ENCODE measurements at places on chromosomes 1 and 21.
A peak's percentile ranks its signal among the peaks of the same experiment; 100 is the strongest.

DNA sequence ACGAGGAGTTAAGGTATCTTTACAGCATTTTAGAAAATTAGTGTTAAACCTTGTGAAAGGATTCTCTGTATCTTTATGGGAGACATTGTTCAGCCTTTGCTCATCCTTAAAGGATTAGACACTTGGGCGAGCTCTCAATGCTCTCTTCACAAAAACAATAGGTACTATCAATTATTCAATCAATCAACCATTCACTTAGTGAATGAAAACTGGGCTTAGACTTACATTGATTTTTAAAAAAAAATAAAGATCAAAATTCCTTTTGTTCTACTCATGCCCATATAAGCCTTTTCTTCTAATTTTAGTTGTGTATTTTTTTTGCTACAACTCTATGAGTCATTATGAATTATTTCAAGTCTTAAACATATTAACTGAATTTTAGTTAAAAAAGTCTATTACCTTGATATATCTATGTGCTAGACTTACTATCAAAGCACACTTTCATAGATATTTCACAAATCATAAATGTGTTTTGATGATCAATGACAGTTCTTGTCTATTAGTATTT lies 181.2 kb downstream of the DPYD start:
- no peak for DNase-seq

DNA sequence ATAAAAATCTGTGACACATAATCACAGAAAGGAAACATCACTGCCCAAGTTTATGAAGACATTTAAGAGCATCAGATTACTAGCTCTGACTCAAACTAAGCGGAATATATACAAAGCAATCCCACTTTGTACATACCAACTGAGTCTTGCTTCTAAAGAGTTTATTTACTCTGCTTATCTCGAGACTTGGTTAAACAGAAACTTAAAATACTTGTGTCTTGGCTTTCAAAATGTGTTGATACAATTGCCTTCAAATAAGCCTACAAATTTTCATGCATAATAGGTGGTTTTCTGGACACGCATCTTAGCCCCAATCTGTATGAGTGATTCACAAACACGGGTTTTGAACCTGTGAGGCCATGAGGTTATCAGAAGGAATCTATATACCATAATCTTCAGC lies 21.0 kb downstream of the CD160 start:
- no peak for DNase-seq

- no peak for DNase-seq
These were observed 33.2 kb downstream of the KCTD3 start for GRCh38 chr1:215600258-215600792.

- DNase-seq: peak; percentile 67
These were observed 68.0 kb downstream of the LMX1A start for GRCh38 chr1:165288350-165289120.

DNA sequence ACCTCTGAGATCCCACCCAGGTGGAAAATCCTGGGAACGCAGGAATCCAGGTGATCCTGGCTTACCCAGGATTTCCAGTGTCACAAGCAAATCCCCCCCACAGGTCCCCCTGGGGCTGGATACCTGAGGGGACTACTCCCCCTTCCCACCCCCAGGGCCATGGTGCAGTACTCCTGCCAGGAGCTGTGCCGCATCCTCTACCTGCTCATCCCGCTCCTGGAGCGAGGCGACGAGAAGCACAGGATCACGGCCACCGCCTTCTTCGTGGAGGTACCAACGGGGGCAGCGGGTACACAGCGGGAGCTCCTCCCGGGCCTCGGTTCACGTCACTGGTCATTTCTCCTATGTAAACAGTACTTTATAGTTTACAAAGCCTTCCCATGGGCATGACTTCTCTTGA lies 20.4 kb upstream of the TTC4 start:
- DNase-seq: no peak

GRCh38 chr1:219066631-219067349 lies 106.9 kb upstream of the LYPLAL1 start:
- peak; percentile 6 for DNase-seq

DNA sequence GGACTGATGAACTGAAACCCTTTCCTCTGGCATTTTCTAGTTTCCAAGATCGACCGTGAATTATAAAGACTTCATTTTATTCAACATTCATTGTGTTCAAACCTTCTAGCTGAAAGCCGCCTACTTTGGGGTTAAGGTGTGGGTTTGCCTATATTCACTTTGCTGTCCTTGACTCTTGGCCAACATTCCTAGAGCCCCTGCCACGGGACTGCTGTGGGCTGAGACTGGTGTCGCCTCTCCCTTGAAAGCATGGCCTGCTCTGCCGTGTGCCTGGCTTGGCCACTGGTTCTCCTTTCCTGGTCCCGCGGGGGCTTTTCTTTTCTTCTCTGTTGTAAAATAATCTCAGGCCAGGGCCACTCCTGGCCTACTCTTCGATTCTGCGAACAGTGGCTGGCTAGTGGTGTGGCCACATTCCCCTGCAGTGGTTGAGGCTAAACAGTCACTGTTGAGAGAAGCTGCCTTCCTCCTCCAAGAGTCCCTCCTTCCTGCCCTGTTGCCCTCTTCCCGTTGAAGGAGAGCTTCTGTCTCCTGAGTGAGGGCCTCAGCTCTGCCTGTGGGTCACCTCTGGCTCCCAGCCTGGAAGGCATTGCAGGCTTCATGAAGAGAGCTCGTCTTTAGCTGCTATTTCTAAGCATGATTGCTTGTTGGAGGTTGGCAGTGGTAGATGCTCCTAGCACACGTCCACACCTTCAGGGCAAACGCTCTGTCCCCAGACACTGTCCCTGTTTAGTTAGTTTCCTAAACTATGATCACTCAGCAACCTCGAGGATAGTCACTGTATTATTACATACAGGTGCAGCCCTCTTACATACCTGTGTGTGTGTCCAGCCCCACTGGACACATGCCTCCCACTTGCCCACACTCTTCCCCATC lies 80.5 kb downstream of the GALNT2 start:
- DNase-seq: no peak

DNA sequence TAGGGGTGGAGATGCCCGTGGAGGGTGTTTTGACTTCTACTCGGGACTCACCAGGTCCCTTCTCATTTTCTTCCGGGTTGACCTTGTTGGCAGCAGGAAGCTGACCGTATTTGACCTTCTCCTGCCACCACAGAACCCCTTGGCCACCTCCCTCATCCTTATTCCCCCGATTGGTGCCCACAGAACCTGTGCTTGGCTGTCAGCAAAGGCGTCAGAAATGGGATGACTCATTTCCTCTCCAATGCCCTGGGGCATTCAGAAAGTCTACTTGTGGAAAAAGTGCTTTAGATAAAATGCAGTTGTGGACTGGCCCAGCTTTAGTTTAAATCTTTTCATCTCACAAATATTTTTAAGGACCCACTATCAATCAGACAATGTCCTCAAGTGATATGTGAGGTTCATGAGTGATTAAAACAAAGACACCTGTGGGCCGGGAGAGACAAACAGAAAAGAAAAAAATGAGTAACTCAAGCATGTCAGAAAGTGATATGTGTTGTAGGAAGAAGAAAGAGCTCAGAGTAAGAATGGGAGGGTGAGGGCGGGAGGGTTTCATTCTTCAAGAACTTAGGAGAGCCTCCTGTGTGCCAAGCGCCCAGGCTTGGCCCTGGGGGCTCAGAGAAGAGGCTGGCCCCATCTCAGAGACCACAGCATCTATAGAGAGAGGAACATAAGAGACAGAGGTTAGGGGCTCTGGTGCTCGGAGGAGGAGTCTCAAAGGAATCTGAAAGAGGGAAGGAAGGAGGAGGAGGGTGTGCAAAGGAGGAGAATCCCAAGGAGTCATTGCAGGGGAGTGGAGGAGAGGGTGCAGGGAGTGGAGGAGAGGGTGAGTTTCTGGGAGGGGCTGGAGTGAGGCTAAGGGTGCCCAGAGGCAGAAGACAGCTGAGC lies 221.6 kb upstream of the VAMP3 start:
- DNase-seq: peak; percentile 40

- peak; percentile 27 for DNase-seq
These were observed 45.6 kb upstream of the GADD45A start for GRCh38 chr1:67639361-67639760.

DNA sequence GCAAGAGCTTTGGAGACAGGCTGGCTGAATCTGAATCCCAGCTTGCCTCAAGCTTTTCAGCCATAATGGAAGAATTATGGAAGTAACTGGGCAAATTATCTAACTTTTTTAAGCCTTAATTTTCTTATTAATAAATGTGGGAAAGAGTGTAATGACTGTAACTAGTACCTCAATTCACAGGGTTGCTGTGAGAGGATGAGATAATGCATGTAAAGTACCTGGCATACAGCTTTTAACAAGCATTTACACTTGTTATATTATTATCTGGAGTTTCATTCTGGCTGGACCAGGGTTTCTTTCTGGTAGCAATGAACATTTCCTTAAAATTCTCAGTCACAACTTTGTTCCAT lies 15.9 kb upstream of the TNFSF4 start:
- DNase-seq: no peak

- DNase-seq: no peak
These were observed 10.5 kb downstream of the EIF3I start for GRCh38 chr1:32232558-32233304.

DNA sequence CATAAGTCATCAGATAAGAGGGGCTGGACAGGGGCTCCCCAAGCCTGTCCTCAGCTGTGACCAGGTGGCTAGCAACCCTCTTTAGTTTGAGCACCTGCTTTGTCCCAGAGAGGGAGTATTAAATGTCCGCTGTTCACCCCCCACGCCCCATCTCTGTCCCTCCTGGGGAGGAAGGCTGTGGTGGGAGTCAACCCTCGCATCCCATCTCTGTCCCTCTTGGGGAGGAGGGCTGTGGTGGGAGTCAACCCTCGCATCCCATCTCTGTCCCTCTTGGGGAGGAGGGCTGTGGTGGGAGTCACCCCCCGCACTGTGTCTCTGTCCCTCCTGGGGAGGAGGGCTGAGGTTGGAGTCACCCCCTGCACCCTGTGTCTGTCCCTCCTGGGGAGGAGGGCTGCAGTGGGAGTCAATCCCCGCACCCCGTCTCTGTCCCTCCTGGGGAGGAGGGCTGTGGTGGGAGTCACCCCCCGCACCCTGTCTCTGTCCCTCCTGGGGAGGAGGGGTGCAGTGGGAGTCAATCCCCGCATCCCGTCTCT lies 72.6 kb upstream of the ABCG1 start:
- no peak for DNase-seq

DNA sequence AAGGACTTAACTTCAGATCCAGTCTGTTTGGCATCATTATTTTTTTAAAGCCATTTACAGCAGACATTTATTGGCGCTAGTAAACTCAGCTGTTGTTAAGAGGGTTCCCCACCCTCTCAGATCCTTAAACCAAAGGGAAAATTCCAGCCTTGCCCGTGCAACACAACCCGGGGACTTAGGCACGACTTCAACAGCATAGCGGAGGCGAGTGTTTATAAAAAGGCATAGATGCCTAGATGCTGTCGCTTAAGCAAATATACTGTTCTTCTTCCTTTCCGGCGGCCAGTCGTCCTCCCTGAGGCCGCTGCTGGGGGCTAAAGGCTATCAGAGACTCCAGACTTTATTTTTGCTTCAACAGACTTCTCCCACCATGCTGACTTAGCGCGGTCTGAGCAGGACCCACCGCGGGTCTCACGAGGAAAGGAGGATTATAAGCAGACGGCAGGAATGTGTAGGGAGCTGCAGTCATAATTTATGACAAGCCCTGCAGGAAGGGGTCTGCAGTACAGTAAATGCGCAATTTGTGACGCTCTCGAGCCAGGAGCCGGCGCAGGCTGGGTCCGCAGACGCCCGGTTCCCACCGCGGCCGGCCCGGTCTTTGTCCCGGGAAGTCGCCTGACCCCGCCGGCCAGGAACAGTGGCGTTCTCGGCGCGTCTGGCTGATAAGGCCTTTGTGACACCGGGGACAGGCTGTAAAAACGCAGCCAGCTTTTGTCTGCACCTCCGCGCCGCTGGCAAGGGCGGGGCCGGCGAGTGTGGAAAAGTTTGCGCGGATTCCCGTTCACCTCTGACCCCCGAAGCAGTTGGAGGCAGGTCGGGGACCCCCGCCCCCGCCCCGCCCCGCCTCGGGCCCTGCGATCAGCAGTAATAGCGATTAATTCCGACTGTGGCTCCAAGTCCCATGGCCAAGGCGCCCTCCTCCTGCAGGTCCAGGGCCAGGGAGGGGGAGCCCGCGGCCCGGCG lies 61.2 kb upstream of the ARHGEF16 start:
- peak; percentile 85 for DNase-seq

GRCh38 chr1:162067466-162067865 lies 2.0 kb upstream of the NOS1AP start:
- DNase-seq: no peak

- DNase-seq: no peak
These were observed 5.2 kb upstream of the GALNT2 start for GRCh38 chr1:230061801-230062200.

GRCh38 chr1:210372931-210373627 lies 44.4 kb downstream of the HHAT start:
- no peak for DNase-seq

GRCh38 chr1:975896-976683 lies 5.8 kb downstream of the PERM1 start:
- DNase-seq: peak; percentile 92

DNA sequence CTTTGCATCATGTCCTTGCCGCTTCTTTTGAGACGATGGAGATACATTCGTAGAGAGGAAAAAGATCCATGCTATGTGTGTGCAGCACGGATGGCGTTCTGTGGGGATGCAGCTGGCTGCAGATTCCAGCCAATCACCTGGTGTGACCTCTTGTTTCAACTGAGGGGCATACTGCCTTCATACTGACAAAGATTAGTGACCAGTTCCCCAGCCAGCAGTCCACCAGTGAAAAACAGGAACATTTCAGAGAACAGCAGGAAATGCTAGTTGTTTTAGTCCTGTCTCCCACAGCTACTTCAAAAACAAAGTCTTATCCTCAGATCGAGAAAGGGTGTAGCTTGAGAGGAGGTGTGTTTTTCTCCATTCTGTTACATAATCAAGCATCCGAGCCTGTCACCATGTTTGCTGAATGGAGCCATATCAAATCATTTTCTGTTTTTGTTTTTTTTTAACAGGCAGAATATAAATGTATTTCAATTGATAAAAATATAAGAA lies 255.7 kb upstream of the FMN2 start:
- no peak for DNase-seq

DNA sequence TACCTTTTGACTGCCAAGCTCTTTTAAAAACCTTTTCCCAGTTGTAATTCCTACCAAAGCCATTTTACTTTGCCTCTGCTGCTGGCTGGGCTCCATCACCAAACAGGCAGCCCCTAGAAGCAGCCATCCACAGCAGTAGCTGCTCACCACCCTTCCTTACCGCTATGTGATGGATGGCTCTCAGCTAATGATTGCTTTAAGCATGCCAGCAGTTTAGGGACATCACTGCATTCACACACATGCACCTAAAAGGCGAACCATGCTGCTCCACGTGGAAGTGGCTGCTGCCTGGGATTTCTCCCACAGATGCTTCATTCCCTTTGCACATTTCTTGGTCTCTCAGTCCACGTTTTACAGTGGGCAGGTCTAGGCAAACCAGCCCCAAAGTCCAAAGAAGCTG lies 46.3 kb upstream of the PDE9A start:
- no peak for DNase-seq

GRCh38 chr1:112744009-112744578 lies 29.0 kb upstream of the PPM1J start:
- DNase-seq: peak; percentile 69

GRCh38 chr1:91851130-91852010 lies 34.6 kb downstream of the TGFBR3 start:
- DNase-seq: no peak
